ENCODE measurements at places on chromosomes 1 and 21.

DNA sequence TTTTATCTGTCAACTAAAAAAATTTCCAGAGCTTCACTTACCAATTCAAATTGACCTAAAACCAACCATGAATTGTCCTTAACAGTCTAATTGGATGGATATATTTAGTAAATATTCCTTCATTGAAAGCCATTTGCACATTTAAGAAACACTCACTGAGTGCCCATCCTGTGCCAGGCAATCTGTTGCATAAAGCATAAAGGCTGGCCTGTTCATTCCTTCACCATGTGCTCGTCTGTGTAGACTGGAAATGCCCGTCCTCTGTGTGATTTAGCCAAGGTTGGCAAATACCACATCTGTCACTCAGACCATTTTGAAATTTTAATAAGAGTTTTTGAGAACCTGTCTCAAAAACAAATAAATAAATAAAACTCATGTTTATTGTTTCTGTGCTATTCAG lies 57.1 kb downstream of the ZNF684 start:
- DNase-seq: no peak

DNA sequence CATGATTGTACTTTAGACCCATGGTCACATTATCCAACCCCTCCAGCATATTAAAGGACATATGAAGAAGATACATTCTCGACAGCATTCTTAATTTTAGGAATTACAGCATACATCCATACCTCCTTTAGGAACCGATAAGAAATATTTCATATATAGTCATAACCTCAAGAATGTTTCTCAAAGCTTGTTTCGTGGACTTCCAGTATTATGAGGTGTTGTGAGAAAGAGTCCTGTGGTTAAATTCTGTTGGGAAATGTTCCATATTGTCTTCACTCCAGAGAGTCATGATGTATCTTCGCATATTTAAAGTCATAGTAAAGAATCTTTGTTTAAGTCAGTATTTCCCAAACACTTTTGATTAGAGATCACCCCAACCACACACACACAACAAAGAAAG lies 321.0 kb upstream of the SNX7 start:
- DNase-seq: no peak

- no peak for DNase-seq
Observed at GRCh38 chr1:27026621-27027574, 14.2 kb upstream of the TENT5B start.

DNA sequence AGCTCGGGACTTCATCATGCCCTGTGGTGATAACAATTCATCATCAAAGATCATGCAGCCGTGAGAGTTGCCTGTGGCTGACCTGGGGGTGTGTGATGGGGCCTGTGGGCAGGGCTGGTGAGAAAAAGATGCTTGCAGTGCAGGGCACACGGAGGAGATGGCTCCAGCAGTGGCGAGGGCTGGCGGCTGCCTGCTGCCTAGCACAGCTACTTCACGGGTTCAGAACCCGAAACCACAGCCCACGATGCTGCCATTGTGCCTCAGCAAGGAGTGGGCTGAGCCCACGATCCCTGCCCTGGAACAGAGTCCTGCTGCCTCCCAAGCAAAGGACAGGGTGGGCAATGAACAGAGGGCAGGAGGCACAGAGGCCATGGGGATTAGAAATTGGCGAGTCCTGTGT lies 631 bp upstream of the KRTAP10-9 start:
- peak; percentile 38 for DNase-seq

- DNase-seq: no peak
Observed at GRCh38 chr1:71660411-71660810, 579.6 kb upstream of the ZRANB2 start.

DNA sequence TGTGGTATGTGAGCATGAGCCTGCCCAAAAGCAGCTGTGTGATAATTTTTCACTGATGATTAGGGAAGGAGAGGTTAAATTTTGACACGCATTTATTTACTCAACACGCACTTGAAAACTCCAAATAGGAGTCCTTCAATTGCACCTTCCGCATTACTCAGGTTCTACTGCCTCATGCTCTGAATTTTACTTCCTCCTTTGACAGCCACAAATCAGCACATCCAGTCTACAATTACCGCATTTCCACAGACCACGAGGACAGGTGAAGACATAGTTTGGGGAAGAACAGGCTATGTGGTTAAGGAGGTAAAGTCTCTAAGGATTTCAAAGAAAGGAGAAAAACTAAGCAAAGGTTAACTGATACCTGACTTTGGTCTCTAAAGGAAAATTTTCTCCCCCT lies 2.6 kb downstream of the CAPN8 start:
- no peak for DNase-seq

GRCh38 chr1:70738624-70739023 lies 309.0 kb downstream of the PTGER3 start:
- no peak for DNase-seq

GRCh38 chr1:209747580-209748262 lies 8.1 kb upstream of the TRAF3IP3 start:
- DNase-seq: peak; percentile 90

GRCh38 chr21:30320215-30320614 lies at the start of gene KRTAP26-1:
KRTAP26-1 (minus strand) TSS chr21:30320315; CDS start chr21:30320035, 280 bp downstream.
- no peak for DNase-seq

- peak; percentile 20 for DNase-seq
Observed at GRCh38 chr1:59879574-59879973, 47.0 kb downstream of the CYP2J2 start.

DNA sequence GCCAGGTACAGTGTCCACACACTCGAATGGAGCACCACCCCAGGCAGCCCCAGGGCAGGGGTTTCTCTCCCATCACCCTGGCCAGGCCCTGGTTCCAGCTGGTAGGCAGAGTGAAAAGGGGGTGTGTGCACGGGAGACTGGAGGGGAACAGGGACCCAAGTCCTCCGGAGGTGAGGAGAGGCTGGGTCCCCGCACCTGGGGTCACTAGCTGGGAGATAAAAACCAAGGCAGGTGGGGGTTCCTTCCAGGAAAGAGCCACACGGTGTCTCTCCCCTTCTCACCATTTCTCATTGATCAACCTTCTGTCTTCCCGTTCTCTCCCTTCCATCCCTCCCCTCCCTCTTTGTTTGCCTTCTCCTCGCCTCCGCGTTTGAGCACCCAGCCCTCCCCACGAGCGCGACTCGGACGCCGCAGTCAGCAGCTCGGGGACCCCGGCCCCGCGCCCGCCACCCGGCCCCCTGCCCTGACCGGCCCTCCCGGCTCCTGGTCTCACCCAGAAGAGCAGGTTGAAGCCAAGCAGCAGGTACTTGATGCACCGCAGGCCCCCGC lies 358 bp downstream of the TSPAN2 start:
- DNase-seq: no peak

DNA sequence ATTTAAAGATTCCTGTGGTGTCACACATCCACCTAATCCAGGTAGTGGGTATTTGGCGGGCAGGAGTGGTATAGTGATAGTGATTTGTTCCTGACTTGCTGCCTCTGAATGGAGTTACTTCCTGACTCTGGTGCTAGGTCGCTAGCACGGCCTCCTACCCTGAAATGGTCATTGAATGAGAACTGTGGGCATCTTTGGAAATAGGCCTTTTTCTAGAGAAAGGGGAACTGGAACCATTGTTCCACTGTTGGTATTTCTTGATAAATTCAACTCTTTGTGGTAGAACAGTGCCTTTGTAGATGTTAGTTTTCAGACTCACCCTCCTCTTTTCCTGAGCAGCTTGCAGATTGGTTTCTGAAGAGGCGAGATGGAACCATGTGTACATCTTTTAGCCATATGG lies 1.5 kb downstream of the QSOX1 start:
- DNase-seq: no peak

DNA sequence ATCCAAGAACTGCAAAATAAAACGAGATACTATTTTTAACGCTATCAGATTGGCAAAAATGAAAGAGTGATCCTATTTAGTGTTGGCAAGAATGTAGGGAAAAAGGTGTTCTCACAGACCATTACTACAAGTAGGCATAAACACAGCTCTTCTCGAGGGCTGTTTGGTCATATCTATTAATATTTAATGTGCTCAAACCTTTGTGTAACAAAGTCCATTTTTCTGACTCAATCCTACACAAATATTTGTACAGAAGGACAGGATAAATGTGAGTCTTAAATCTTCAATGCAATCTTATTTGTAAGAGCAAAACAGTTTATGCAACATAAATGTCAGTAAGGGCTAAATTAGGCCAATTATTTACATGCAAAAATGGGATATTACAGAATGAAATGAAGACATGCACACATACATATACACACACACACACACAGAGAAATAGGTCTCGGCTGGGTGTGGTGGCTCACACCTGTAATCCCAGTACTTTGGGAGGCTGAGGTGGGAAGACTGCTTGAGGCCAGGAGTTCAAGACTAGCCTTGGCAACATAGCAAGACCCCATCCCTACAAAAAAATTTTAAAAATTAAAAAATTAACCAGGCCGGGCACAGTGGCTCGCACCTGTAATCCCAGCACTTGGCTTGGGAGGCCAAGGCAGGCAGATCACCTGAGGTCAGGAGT lies 17.7 kb downstream of the DHCR24 start:
- no peak for DNase-seq

- DNase-seq: peak; percentile 85
Observed at GRCh38 chr1:156892190-156893047, 1.1 kb upstream of the PEAR1 start.

DNA sequence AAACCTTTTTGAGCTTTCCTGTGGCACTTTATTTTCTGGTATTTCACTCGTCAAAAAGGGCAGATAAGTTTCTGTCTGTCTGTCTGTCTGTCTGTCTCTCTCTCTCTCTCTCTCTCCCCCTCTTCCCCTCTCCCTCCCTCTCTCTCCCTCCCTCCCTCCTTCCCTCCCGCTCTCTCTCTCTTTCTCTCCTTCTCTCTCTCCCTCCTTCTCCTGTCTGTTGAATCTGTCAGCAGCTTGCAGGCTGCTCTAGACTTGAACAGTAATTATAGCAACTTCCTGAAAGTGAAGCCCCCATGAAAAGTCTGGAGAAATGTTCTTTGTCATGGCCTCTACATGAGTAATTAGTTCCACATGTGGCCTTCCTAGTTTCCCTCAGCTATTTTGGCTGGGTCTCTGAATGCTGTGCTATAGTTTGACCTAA lies 275.2 kb upstream of the C1orf105 start:
- DNase-seq: no peak

GRCh38 chr1:175040324-175040879 lies 17.2 kb upstream of the MRPS14 start:
- no peak for DNase-seq

DNA sequence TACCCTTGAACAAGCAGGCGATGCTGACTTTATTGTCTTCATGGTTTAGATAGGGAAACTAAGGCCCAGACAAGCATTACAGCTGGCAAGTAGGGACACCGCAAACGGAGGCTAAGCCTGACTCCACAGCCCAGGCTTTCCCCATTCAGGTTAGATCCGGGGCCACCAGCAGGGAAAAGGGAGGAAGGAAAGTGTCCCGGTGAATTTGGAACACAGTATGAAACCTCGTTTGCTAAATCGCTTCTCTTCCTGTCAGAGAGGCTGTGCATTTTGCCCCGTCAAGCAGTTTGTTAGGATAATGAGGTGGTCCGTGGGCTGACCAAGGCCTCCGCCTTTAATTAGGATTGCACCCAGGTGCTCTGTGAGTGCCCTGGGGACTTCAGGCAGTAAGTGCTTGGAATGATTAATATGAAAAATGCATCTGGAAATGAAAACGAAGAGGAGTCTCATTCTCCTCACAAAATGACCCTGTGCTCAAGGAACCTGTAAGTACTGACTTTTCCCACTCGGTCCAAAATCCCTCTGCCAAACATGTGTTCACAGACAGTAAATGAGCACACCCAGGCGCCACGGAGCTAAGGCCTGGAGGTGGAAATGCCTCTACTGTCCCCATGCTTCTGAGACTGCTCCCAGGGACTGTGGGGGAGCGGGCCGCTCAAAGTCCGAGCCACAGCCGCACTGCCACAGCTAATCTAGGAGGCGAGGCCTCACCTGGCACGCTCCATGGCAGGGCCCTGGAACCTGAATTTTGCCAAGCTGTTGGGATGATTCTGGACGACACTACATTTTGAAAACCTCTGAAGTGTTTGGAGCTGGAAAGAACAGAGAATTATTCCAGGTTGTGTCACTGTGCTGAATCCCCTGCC lies 234.1 kb downstream of the SDCCAG8 start:
- no peak for DNase-seq

DNA sequence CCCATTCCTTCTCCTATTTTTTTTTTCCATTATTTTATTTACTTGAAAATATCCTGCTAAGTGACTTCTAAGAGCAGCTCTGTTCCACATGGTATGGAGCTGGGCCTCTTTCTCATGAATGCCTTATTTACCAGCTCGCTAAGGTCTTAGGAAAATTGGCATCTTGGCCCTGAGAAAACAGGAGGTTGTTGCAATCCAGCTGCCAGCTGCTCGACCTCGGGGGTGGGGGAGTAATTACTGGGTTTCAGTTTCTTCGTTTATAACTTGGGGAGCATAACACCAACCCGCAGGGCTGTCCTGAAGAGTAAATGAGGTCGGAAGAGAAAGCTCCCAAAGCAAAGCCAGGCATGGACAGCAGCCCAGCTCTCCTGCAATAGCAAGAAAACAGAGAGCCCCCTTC lies 176.3 kb downstream of the AJAP1 start:
- no peak for DNase-seq

DNA sequence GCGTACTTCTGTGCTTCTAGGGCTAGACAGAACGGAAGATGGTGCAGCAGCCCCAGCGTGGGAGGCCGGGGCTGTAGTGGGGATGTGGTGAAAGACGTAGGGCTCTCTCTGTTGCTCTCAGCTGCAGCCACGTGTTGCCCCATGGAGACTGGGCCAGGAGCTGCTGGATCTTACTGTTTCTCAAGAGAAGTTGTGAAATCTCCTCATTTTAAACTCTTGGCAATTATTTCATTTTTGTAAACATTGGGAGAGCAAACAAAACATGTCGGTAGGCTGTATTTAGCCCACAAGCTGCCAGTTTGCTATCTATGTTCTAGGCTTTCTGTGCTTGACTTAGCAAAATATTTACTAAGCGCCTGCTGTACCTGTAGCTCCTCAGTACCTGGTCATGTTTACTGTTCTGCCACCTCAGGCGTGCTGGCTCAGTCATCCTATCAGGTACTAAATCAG lies 15.9 kb upstream of the ELOA start:
- peak; percentile 43 for DNase-seq

- no peak for DNase-seq
Observed at GRCh38 chr1:216518844-216519627, 95.8 kb upstream of the USH2A start.

DNA sequence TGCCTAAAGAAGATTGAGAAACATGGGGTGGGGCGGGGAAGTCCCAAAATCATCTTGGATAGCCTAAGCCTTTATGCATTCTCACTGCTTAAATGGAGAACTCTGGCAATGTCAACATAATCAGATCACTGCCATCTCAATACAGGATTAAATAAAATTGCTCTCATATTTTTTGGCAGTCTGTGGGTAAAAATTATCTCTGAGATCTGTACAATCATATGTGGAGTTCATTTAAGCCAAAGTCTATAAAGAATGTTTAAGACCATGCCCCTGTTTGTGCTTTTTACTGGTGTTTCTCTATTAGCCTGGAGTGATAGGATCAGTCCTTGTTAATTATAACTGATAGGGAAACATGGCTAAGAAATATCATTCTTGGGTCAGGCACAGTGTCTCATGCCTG lies 136.3 kb downstream of the GPR52 start:
- no peak for DNase-seq

DNA sequence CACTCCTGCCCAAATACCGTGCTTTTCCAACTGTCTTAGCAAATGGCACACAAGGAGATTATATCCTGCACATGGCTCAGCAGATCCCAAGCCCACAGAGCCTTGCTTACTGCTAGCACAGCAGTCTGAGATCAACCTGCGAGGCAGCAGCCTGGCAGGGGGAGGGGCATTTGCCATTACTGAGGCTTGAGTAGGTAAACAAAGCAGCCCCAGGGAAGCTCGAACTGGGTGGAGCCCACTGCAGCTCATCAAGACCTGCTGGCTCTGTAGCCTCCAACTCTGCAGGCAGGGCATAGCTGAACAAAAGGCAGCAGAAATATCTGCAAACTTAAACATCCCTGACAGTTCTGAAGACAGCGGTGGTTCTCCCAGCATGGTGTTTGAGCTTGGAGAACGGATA lies 70.1 kb upstream of the PTBP2 start:
- DNase-seq: no peak

All from CD4-positive, alpha-beta T cell treated with Interleukin-1 beta for 1 hour (primary cell).